ENCODE measurements at places on chromosomes 6 and 20.

DNA sequence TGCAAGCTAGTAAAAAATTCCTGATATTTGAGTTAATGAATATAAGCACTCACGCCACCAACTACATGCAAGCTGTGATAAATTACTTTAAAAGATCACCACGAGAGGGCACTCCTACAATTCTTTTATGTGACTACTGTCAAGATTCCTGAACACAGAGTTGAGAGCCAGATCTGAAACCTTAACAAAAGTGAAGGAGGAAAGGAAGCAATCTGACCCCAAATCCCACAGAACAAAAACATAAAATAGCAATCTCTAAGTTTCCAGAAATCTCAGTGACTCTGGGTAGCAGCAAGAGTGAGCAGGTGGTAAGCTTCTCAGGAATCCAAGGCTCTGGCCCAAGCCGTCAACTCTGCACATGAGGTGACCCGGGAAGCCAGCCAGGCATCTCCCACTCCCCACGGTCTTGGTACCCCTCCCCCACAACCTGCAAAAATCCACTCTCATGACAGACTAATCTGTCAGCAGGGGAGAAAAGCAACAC lies 55.1 kb downstream of the STAU1 start:
- DNase-seq, result peak; percentile 31

DNA sequence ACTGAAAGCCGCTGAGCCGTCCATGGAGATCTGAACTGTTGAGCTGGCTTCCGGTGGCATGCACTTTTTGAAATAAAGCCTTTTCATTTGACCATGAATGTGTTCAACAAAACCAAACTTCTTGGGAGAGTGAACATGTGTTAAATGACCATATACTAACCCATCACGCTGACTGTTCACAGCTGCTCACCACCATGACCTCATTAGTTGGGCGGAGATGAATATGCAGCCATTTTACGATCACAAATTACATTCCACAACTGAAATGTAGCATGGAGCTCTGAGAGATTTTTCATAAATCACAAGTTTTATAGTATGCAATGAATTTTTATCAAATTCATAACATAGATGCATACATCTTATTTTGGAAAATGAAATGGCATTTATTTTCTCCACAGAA lies 4.2 kb downstream of the RAMACL start:
- no peak for DNase-seq

- no peak for DNase-seq
Measured at GRCh38 chr6:128358244-128358776, 162.1 kb downstream of the PTPRK start.

GRCh38 chr20:12882832-12883506 lies 125.8 kb upstream of the SPTLC3 start:
- DNase-seq, result no peak

- DNase-seq, result no peak
Measured at GRCh38 chr20:49786668-49787370, 25.8 kb upstream of the SLC9A8 start.

DNA sequence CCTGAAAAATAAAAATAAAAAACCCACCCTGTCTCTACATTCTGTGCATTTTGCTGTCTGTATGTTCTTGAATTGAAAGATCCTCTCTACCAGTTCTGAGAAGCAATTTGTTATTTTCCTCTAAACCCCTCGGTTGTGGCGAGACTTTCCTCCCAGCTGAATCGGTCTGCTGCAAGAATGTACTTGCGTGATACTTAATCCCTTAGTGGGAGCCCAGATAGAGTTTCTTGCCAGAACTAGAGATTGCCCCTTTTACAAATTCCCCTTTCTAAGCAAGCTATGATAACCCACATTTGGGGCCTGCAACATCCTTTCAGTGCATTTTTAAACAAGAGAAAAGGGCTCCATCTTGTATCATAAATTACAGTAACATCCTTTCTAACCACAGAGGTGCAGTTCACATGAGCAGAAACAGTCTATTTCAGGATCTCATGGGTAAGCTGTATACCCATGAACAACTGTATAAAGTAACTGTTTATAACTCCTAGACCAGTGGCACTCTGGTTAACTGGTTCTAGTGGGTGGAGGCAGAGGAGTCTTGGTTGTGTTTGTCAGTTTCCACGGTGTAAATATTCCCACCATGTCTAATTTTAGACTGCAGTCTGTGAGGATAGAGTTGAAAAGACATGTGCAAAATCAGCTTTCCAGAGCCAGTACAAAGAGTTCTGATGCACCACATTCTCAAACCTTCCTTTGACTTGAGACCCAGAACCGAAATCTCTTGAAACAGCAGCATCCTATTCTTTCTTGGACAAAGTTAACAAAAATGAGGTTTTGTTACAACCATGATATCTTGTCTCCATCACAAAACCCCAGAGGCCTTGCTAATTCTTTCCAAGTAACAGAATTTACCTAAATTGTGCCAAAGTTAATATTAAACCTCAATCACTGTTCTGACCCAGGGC lies 113.1 kb upstream of the ZNF217 start:
- DNase-seq, result peak; percentile 56

DNA sequence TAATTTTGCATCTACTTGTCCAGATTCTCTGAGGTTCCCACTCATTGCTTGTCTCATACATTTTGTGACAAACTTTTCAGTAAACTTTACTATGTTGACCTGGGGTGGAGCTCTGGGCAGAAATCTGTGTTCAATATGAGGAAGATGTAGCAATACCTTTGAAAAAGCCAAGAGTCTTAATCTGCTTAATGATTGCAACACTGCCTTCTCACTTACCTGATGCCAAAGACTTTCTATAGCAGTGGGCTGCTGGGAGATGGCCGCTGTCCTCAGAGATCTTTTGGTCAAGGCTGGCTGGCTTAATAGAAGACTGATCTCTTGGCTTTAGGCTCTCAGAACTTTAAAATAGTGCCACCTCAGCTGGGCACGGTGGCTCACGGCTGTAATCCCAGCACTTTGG lies 70.1 kb upstream of the RBM24 start:
- no peak for DNase-seq

DNA sequence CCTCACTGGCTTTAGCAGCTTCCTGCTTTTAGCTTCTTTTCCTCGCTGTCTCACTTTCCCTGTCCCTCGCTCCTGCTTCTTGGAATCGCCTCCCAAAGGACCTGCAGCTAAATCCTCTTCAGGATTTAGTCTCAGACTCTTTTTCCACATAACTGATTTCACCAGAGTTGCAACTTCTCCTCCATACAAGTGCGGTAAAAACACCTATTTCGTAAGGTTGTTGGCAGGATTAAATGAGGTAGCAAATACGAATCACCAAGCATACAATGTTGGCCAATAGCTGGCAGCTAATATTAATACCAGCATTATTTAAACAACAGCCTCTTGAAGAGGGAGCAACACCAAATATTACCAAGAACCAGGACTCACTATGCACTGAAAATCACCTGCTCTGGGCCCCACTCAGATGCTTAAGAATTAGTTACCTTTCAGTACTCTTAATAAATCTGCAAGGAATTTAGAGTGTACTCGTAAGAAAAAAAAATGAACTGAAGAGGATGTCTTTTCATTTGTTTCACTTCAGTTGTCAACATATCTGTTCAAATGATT lies 123.0 kb downstream of the DTNBP1 start:
- DNase-seq, result no peak

DNA sequence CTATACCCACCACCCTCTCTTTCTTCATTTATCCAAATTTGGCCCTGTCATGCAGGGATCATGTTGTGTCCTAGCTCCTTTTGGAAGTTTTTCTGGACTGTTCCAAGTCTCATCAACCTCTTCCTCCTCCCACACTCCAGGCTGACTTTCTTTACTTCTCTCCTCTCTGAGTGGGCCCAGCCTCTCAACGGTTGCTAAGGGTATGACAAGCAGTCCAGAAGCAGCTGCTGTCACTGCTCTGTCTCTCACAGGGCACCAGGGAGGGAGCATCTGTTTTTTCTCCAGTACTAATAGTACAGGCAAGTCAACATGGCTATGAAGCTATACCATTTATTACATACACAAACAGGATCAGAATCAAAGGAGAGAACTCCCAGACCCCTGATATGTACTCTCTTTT lies 8.2 kb downstream of the NT5DC1 start:
- DNase-seq, result peak; percentile 5

DNA sequence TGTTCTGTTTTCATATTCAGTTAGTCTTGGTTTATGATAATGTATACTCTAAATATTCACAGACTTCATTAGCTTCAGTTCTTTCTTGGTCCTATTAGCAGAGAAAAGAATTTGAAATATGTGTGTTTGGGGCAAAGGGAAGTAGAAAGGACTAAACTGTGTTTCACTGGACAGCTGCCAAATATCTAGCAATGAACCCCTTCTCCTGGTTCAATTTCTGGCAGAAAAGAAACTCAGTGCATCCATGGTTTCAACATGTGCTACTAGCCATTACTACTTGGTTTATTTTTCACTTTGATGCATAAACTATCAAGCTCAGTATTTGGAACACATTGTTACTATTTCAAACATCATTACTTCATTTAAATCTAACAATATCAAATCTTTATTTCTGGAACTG lies 43.6 kb downstream of the FBXL4 start:
- DNase-seq, result no peak

- no peak for DNase-seq
Measured at GRCh38 chr20:45289942-45290676, 16.5 kb upstream of the RBPJL start.

DNA sequence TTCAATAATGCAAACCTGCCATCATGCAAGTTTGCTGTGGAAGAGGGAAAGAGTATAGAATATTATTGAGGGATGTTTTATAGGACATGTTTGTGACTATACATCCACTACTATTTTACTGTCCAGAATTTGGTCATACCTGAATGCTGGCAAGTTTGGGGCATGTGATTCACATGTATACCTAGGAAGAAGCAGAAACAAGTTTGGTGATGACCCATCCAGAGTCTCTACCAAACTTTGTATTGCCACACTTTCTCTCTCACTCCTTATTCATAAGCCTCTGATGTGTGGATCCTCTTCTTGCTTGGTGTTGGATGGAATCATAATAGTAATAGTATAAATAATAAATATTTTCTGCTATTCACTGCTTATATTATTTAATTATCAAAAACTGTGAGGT lies 108.5 kb upstream of the FLRT3 start:
- no peak for DNase-seq

Data from NCI-H2171 (cell line).